Thymus (tissue), 14 donors: ENCODE measurements at places on chromosomes 16 and 17. TPM values are rescaled to one million over a fixed set of nuclear protein-coding genes. Genes with fewer than 3 reads are reported as not detected.

DNA sequence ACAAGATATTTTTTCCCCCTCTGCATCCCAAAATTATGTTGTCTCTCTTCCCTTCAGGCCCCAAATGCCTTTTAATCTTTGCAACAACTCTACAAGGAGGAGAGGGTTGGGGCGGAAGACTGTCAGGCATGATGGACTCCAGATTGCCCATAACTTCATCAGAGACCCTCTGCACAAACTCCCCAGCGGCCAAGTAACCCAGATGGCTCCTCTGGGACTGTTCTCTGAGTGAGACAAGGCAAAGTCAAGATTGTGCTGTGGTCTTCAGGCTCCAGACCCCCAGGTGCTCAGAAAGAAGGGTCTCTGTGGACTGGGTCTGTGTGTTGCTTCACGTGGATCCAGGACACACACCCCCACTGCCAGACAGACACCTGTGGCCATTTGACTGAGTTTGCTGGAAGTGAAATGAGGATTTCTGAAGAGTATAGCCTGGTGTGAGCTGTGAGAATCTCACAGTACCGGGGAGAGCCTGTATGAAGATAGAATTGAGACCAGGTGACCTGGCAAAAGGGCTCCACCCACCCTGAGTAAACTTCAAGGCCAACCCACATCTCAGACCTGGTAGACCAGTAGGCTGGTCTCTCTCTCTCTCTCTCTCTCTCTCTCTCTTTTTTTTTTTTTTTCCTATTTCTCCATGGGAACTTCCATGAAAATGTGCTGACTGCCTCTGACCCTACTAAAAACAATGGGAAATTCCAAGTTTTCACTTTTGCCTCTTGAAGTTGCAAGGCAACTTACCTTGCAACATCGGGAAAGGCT is 354.1 kb downstream of the SOX9 start:
- H3K4me1 ChIP-seq = no peaks in the 10 kb centered on the region
- H3K4me3 ChIP-seq = no peak overlapping the region
- no peaks in the 10 kb centered on the region for H3K36me3 ChIP-seq
- no peak overlapping the region for H3K27ac ChIP-seq
- no peak for DNase-seq

GRCh38 chr17:67922503-67922902 is 73.8 kb downstream of the C17orf58 start:
- H3K36me3 ChIP-seq = peaks cover 80% of the 10 kb centered on the region
- no peaks in the 10 kb centered on the region for H3K27me3 ChIP-seq
- H3K27ac ChIP-seq = no peak overlapping the region
- no peak for DNase-seq
- H3K4me1 ChIP-seq = no peaks in the 10 kb centered on the region

DNA sequence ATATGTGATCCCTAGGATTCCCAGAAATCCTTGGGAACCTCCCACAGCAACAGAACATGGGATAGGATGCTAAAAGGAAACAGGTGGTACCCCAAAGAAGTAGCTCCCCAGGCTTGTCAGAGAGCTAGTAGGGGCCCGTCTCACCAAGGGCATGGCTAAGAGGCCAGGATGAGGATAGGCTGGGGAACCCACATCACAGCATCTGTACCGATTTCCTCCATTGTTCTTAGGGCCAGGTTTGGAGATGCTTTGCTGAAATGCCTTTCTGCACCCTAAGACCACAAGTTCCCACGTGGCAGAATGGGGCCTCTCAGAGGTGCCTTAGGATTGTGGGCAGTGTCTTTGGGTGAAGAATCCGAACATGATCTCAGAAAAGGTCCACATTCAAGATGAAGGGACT is 169.5 kb downstream of the HS3ST3B1 start:
- H3K36me3 ChIP-seq = no peaks in the 10 kb centered on the region
- H3K27ac ChIP-seq = peak overlapping the region; percentile 7
- H3K27me3 ChIP-seq = no peaks in the 10 kb centered on the region
- no peak overlapping the region for H3K4me3 ChIP-seq

- no peak for DNase-seq
- H3K4me1 ChIP-seq = peaks cover 38% of the 10 kb centered on the region
- no peaks in the 10 kb centered on the region for H3K36me3 ChIP-seq
- H3K27me3 ChIP-seq = no peaks in the 10 kb centered on the region
- H3K27ac ChIP-seq = no peak overlapping the region
These were observed 2.5 kb upstream of the MAP3K14 start for GRCh38 chr17:45319239-45319703.

DNA sequence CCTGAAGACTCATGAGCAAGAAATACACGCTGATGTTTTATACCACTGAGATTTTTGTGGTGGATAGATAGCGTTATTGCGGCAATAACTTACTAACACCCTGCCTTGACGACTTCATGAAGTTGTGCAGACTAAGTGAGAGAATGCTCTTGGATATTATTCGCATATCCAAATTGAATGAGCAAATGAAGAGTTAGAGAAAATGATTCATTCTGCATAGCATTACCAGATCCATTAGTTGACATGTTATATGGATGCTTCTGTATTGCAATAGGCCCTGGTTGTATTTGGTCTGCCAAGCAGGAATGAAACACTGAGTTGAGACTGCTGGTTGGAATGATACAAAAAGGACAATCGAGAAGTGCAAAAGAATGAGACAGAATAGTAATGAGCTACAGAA is 247.3 kb downstream of the CA10 start:
- no peaks in the 10 kb centered on the region for H3K27me3 ChIP-seq
- H3K27ac ChIP-seq = no peak overlapping the region
- no peak for DNase-seq
- no peak overlapping the region for H3K4me3 ChIP-seq

- no peaks in the 10 kb centered on the region for H3K27me3 ChIP-seq
- H3K36me3 ChIP-seq = peaks cover 39% of the 10 kb centered on the region
- no peak for DNase-seq
- peak overlapping the region; percentile 99 for H3K27ac ChIP-seq
- peaks cover 59% of the 10 kb centered on the region for H3K4me1 ChIP-seq
These were observed 965 bp upstream of the TMC6 start for GRCh38 chr17:78129351-78130089.

DNA sequence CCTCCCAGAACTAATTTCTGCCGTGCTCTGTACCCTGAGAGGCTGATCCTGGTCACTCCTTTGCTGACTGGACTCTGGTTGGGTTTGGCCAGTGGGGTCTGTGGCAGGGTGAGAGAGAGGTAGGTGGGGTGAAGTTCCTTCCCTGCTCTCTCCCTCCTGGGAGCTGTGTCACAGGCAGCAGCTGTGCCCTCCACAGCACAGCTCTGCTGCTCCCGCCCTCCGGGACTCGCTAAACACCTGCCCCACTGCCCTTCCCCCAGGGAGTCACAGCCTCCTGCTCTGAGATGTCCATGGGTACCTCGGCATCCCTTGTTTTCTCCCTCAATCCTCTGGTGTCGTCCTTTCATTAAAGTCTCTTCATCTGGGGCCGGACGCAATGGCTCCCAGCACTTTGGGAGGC is 66.4 kb downstream of the SRCIN1 start:
- peaks cover 34% of the 10 kb centered on the region for H3K27me3 ChIP-seq
- no peaks in the 10 kb centered on the region for H3K4me1 ChIP-seq
- DNase-seq = no peak
- no peak overlapping the region for H3K4me3 ChIP-seq
- H3K36me3 ChIP-seq = no peaks in the 10 kb centered on the region

GRCh38 chr16:13436641-13437412 is 483.1 kb upstream of the ERCC4 start:
- no peak for DNase-seq
- no peak overlapping the region for H3K4me3 ChIP-seq

- DNase-seq = no peak
- H3K4me3 ChIP-seq = peak overlapping the region; percentile 9
- peaks cover 79% of the 10 kb centered on the region for H3K27me3 ChIP-seq
- peaks cover 17% of the 10 kb centered on the region for H3K4me1 ChIP-seq
- H3K36me3 ChIP-seq = no peaks in the 10 kb centered on the region
These were observed 797 bp downstream of the GRB7 start for GRCh38 chr17:39738568-39738901.

DNA sequence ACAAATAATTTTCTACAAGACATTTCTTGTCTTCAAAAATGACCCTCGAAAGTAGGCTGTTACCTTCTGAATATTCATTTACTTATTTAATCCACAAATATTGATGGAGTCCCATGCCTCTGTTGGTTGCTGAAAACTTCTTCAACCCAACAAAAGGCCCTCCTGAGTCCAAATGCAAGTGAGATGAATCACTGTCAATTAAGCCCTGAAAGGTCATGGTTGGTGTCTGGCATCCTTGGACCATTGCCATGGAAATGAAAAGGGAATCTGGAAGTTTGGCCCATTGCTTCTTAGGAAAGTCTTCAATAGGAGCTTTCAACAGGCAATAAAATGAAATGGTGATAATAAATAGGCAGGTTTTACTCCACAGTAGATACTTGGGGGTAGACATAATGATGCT is 364.7 kb upstream of the DYNLRB2 start:
- no peak overlapping the region for H3K27ac ChIP-seq
- H3K36me3 ChIP-seq = no peaks in the 10 kb centered on the region
- H3K27me3 ChIP-seq = no peaks in the 10 kb centered on the region
- no peaks in the 10 kb centered on the region for H3K4me1 ChIP-seq
- no peak for DNase-seq
- H3K4me3 ChIP-seq = no peak overlapping the region

DNA sequence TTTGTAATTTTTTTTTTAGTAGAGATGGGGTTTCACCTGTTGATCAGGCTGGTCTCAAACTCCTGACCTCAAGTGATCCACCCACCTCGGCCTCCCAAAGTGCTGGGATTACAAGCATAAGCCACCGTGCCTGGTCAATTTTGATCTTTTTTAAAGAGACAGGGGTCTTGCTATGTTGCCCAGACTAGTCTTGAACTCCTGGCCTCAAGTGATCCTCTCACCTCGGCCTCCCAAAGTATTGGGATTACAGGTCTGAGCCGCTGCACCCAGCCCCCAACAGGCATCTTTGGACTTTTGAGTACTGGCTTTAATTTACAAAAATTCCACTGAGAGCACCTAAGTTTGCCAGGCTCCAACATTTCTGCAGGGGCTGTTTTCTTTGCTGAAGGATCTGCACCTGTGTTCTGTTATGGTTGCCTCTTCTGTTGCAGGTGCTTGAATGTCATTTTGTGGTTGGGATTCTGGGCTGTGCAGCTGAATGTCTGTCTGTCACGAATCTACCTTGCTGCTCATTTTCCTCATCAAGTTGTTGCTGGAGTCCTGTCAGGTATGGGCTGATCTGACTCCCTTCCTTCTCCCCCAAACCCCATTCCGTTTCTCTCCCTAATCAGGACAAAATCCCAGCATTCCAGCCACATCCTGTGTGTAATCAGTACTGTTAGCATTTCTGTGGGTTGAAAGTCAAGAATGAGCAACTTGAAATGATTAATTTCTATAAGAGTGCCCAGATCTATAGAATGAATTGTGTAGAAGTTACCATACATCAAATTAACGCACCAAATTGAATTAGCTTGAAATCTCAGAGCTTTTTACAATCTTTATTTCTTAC is 8.5 kb downstream of the G6PC1 start:
- peaks cover 5% of the 10 kb centered on the region for H3K27me3 ChIP-seq
- no peak overlapping the region for H3K4me3 ChIP-seq
- H3K27ac ChIP-seq = peak overlapping the region; percentile 55
- H3K4me1 ChIP-seq = peaks cover 7% of the 10 kb centered on the region
- H3K36me3 ChIP-seq = no peaks in the 10 kb centered on the region

DNA sequence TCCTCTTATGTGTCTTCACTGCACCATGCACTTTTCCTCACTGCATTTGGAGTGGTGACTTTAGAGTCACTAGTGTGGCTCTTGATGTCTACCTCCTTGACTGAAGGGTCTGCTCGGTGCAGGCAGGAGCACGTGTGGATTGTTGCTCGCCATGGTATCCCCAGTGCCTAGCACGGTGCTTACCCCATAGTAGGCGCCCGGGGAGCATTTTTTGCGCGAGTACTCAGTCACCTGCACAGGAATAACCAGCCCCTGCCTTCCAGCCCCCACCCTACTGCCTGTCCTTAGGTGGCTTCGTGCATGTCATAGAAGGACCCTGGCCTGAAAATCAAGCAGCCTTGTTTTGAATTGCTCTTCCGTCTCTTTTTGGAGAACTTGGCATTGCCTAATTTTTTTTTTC is 31.3 kb downstream of the CDRT15 start:
- peaks cover 40% of the 10 kb centered on the region for H3K4me1 ChIP-seq
- no peak for DNase-seq
- H3K27ac ChIP-seq = no peak overlapping the region
- H3K27me3 ChIP-seq = no peaks in the 10 kb centered on the region
- no peak overlapping the region for H3K4me3 ChIP-seq
- no peaks in the 10 kb centered on the region for H3K36me3 ChIP-seq

- DNase-seq = no peak
- no peak overlapping the region for H3K4me3 ChIP-seq
- no peaks in the 10 kb centered on the region for H3K4me1 ChIP-seq
- no peaks in the 10 kb centered on the region for H3K36me3 ChIP-seq
- no peak overlapping the region for H3K27ac ChIP-seq
These were observed 33.1 kb downstream of the MEAK7 start for GRCh38 chr16:84471316-84471715.

- H3K4me3 ChIP-seq = no peak overlapping the region
- DNase-seq = no peak
- H3K36me3 ChIP-seq = no peaks in the 10 kb centered on the region
- no peaks in the 10 kb centered on the region for H3K4me1 ChIP-seq
These were observed 27.7 kb upstream of the MPHOSPH6 start for GRCh38 chr16:82197540-82198240.

- no peak for DNase-seq
- H3K4me3 ChIP-seq = no peak overlapping the region
- H3K27ac ChIP-seq = peak overlapping the region; percentile 55
- no peaks in the 10 kb centered on the region for H3K4me1 ChIP-seq
- H3K36me3 ChIP-seq = no peaks in the 10 kb centered on the region
These were observed 777 bp downstream of the FOXN1 start for GRCh38 chr17:28506763-28507487.

- peaks cover 8% of the 10 kb centered on the region for H3K27me3 ChIP-seq
- DNase-seq = no peak
- H3K36me3 ChIP-seq = no peaks in the 10 kb centered on the region
- H3K4me1 ChIP-seq = peaks cover 18% of the 10 kb centered on the region
These were observed 76.3 kb upstream of the TBC1D3K start for GRCh38 chr17:37847811-37848331.

- peak overlapping the region; percentile 74 for H3K4me3 ChIP-seq
- H3K36me3 ChIP-seq = peaks cover 25% of the 10 kb centered on the region
- peak overlapping the region; percentile 75 for H3K27ac ChIP-seq
- peaks cover 24% of the 10 kb centered on the region for H3K4me1 ChIP-seq
- H3K27me3 ChIP-seq = peaks cover 30% of the 10 kb centered on the region
- no peak for DNase-seq
These were observed 548 bp downstream of the PSMB3 start for GRCh38 chr17:38753071-38753506.

Gene ASPHD1
- total RNA-seq = 0.09 TPM

Gene MT1H
- total RNA-seq = 0.85 TPM

Gene CCL2
- total RNA-seq = 46.1 TPM

Gene NPIPB12
- 5.2 TPM for total RNA-seq

Gene FOXN1
- total RNA-seq = 5.4 TPM

Gene HLF
- 0.57 TPM for total RNA-seq

Gene CTRL
- total RNA-seq = 0.61 TPM

Gene HSD3B7
- 3.5 TPM for total RNA-seq

Gene TBC1D3G
- not detected for total RNA-seq

Gene SPATA20
- 8.0 TPM for total RNA-seq

Gene SLC38A8
- 0.57 TPM for total RNA-seq

Gene KRTAP2-3
- not detected for total RNA-seq

Gene KIF18B
- total RNA-seq = 3.5 TPM

Gene ITGAD
- total RNA-seq = 0.28 TPM

Gene TIMP2
- 23.1 TPM for total RNA-seq

Gene KRTAP4-9
- total RNA-seq = not detected

Gene ST6GALNAC2
- total RNA-seq = 0.76 TPM

Gene FADS6
- 0.14 TPM for total RNA-seq

Gene DHRS7C
- total RNA-seq = 0.24 TPM
